ENCODE measurements at places on chromosomes 2 and 18.
A peak's percentile ranks its signal among the peaks of the same experiment; 100 is the strongest.

DNA sequence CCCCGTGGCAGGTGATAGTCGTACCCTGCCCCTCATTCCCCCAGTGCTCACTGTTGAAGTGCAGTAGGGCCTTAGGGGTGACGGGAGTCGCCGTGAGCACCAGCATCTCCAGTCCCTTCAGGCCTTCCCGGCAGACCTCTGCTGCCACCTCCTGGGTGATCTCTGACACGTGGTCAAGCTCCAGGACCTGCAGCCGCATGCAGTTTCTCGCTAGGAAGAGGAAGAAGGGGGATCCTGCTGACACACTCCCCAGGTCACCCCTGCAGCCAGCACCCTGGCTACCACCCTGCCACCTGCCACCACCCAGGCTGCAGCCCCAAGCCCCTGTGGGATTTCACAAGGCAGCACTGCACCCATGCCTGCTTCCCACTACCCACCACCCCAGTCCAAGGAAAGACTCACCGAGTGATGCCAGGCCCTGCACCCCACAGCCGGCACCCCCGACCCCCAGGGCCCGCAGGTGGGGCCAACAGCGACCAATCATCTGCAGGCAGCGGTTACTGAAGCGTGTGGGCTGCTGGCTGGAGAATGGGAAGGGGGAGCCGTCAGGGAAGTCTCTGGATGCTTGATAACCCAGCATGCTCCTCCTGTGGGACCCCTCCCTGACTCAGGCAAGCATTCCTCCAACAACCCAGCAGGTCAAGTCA, 23.8 kb downstream of the FBXO41 start:
- DNase-seq, result no peak

- DNase-seq, result no peak
These were observed 751.2 kb downstream of the SATB2 start for GRCh38 chr2:198706476-198707082.

DNA sequence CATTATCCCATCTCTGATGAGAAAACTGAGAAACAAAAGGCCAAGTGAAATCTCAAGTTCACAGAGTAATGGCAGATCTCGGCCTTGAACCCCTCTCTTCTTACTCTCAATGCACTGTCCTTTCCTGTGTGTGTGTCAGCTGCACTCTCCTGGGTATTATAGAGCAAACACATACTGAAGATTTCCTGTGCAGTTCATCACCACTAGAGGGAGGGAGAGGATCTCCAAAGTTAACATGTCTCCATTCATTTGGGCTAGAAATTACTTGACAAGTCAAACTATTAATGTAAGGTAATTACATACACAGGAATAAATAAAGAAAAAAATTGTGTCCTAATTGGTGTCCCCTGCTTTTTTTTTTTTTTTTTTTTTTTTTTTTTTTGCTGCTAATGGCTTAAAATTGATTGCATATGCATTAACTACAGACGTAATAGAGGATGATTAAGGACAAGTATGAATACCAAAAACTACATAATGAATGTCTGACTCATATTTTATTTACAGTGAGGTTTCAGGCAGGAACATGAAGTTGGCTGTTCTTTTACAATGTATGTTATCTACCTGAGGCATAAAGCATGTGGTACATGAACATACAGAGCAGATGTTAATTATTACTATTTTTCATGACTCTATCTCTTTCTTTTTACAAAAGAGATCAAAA, 269.2 kb downstream of the NYAP2 start:
- peak; percentile 38 for DNase-seq

DNA sequence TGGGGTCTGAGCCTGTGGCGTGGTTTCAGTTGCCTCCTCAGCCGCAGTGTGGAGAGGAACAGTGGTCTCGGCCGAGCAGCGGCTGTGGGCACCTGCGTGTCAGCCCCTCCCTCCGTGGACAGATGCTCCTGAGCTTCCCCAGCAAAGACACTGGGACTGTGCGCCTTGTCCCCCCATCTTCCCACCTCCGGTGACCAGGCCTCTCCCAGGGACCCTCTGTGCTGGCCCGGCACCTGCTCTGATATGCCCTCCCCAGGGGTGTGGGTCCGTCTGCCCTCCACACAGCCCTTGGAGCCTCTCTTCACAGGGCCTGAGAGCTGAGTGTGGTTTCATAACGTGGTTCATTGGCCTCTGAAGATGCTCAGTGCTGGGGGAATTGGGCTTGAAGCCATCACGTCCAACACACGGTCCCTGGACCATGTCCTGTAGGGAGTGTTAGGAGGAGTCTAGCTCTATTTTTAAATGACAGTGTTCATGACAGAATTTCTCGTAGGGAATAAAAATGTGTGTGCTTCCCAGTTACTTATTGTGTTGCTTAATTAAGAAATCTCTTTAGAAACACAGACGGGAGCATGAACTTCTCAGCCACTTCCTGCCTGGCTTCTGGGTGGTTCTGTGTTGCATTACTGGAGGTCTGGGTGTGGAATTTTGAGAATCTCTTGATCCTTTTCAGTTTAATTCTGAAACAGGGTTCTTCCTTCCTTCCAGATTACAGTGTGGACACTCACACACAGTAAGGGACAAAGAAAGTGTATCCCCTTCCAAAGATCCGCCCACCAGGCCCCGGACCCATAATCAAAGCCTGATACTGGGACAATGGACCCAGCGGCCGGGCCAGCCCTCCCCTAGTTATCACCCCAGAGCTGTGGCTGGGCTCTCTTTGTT, 110.7 kb downstream of the NFATC1 start:
- DNase-seq, result no peak
